ENCODE measurements at places on chromosomes 11 and 22. TPM values are rescaled to one million over a fixed set of nuclear protein-coding genes. Genes with fewer than 3 reads are reported as not detected.
A peak's percentile ranks its signal among the peaks of the same experiment; 100 is the strongest.

- peaks cover 31% of the 10 kb centered on the region for H3K4me1 ChIP-seq
- peak overlapping the region; percentile 87 for H3K27ac ChIP-seq
- H3K4me3 ChIP-seq = peak overlapping the region; percentile 54
- H3K36me3 ChIP-seq = peaks cover 20% of the 10 kb centered on the region
These were observed 2.5 kb downstream of the GNG3 start for GRCh38 chr11:62710001-62710345.

DNA sequence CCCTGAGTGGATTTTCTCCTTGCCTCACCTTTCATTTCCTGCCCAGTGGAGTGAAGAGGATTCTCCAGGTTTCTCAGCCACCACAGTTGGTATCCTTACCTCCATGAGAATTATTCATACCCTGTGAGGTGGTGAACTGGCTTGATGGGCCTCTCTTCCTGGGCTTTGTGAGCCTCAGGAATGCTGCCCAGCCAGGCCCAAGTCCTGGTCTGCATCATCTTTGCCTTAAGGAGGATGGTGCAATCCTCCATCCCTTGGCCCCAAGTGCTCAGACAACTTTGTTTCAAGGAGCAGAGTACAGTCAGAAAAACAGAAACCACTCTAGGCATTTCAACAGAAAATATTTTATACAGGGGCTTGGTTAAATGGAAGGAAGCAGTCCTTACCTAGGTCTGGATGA is 114.2 kb upstream of the CADM1 start:
- no peaks in the 10 kb centered on the region for H3K4me1 ChIP-seq
- H3K27me3 ChIP-seq = peaks cover 31% of the 10 kb centered on the region
- H3K4me3 ChIP-seq = no peak overlapping the region

- 0 out of 2 replicates have a peak, but pooled peaks cover 5% of the 10 kb centered on the region for H3K36me3 ChIP-seq
- H3K27ac ChIP-seq = no peak overlapping the region
- no peaks in the 10 kb centered on the region for H3K4me1 ChIP-seq
- no peak overlapping the region for H3K4me3 ChIP-seq
- H3K27me3 ChIP-seq = no peaks in the 10 kb centered on the region
These were observed 5.4 kb upstream of the DNAJB13 start for GRCh38 chr11:73945396-73945795.

- H3K4me3 ChIP-seq = no peak overlapping the region
- H3K36me3 ChIP-seq = no peaks in the 10 kb centered on the region
- DNase-seq = peak; percentile 59
- H3K27me3 ChIP-seq = no peaks in the 10 kb centered on the region
These were observed 168.5 kb downstream of the ARHGAP42 start for GRCh38 chr11:100855466-100856067.

DNA sequence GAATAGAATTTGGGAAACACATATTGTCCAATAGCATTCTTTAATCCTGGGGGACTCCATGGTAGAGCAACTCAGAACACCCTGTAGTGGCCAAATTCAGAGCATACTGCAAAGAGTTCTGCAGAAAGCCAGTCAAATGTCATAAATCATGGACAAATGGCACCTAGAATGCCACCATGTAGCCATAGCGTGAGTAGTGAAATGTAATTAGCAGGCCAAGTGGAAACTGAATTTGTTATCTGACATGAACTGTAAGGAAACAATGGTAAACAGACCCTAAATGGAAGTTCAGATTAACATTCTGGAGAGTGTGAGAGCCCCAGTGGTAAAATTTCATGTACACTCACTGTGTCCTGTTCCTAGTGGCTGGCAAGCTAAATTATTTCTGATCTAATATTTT is 7.0 kb upstream of the PRSS23 start:
- DNase-seq = no peak
- no peak overlapping the region for H3K4me3 ChIP-seq
- no peaks in the 10 kb centered on the region for H3K36me3 ChIP-seq
- H3K4me1 ChIP-seq = peaks cover 34% of the 10 kb centered on the region

DNA sequence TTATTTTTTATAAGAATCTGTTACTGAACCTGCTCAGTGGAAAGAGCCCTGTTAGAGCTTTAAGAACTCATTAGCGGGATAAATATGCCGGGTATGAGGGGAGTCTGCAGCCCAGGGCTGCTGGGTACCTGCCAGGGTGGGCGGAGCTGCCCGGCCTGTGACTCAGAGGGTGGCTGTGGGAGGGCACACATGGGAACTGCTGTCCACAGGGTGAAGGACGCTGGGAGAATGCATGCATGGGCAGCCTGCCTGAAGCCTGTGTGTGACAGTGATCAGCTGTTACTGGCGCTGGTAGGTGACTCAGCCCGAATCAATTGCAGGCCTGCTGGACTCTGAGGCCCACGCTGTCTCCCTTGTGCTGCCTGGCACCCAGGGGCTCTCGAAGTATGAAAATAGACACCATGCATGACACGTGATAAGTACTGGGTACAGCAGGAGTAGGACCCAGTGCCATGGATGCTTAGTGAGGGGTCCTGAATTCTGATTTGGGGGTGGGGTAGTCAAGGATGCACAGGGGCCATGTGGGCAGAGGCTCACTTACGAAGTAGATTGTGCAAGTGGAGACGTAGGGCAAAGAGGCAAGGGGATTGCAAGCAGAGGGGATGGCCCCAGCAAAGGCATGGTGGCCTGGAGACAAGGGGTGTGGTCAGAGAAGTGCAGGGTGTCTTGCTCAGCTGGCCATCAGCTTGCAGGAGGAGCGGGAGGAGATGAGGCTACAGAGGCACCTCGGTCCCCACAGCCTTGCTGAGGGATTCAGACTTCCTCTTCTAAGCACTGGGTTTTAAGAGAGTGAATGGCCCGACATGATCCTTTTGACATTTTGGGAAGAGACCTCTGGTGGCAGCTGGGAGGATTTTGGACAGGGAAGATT is 36.5 kb downstream of the GRIK4 start:
- H3K27ac ChIP-seq = no peak overlapping the region
- DNase-seq = peak; percentile 88
- H3K4me3 ChIP-seq = no peak overlapping the region
- no peaks in the 10 kb centered on the region for H3K36me3 ChIP-seq

- no peak overlapping the region for H3K27ac ChIP-seq
- no peaks in the 10 kb centered on the region for H3K27me3 ChIP-seq
- no peak overlapping the region for H3K4me3 ChIP-seq
- no peaks in the 10 kb centered on the region for H3K36me3 ChIP-seq
- H3K4me1 ChIP-seq = no peaks in the 10 kb centered on the region
These were observed 127.0 kb downstream of the TRPC6 start for GRCh38 chr11:101456812-101457211.

DNA sequence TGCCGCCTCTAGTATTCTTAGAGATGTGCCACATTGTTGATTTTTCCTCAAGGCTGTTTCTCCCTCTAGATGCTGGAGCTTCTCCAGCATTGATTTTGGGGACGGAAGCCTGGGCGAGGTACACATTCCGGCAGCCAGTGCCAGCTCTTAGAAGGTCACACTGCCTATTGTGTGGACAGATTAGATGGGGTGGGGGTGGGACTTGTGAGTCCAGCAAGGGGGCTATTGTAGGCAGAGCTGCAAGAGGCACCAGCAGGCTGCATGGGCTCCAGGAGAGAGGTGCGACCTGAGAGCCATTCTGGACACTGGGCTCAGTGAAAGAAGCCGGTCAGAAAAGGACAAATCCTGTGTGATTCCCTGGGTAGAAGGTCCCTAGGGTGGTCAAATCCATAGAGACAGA is 12.4 kb downstream of the C11orf21 start:
- no peak for DNase-seq
- no peak overlapping the region for H3K27ac ChIP-seq
- no peaks in the 10 kb centered on the region for H3K4me1 ChIP-seq

GRCh38 chr22:39655004-39655579 is 84.5 kb downstream of the CACNA1I start:
- H3K36me3 ChIP-seq = no peaks in the 10 kb centered on the region
- H3K4me3 ChIP-seq = no peak overlapping the region
- H3K27ac ChIP-seq = no peak overlapping the region
- DNase-seq = no peak
- peaks cover 16% of the 10 kb centered on the region for H3K4me1 ChIP-seq

Gene SLC6A5
- not detected for total RNA-seq

Gene PPP1R14B
- total RNA-seq = 435 TPM

Gene HBB
- not detected for total RNA-seq

Gene SOX10
- total RNA-seq = not detected

Gene OR52N4
- total RNA-seq = not detected

Gene ASCL2
- not detected for total RNA-seq
